ENCODE measurements at places on chromosomes 4 and X. TPM values are rescaled to one million over a fixed set of nuclear protein-coding genes. Genes with fewer than 3 reads are reported as not detected.
A peak's percentile ranks its signal among the peaks of the same experiment; 100 is the strongest.

FRMPD4 gene
- total RNA-seq: not detected

DNA sequence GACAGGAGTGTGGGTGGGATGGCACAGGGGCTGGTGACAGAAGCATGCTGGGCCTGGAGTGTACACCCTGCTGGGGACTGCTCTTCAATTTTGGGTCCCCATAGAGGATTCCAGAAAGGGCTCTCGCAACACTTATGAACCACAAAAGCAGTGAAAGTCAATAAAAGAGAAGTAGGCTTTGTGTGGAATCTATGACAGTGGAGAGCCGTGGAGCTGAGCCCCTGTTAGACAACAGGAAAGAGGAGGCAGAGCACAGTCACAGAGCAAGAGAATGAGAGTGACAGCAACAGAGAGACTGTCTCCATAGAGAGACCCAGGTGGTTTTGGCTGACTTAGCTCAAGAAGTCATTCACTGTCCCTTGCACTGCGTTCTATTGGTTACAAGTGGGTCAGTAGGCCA, 135.1 kb upstream of the ATP6AP2 start:
- no peak for DNase-seq

KLB gene
- not detected for total RNA-seq

DNA sequence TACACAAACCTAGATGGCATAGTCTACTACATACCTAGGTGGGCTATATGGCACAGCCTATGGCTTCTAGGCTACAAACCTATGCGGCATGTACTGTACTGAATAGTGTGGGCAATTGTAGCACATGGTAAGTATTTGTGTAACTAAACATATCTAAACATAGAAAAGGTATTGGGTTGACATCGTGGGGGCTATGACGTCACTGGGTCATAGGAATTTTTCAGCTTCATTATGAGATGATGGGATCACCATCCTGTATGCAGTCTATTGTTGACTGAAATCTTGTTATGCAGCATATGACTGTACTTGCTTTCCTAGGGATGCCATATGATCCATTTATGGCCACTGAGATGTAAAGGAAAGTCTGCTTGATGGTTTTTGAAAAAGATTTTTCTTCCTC, 1.9 kb upstream of the EXOC1L start:
- no peak for DNase-seq

DNA sequence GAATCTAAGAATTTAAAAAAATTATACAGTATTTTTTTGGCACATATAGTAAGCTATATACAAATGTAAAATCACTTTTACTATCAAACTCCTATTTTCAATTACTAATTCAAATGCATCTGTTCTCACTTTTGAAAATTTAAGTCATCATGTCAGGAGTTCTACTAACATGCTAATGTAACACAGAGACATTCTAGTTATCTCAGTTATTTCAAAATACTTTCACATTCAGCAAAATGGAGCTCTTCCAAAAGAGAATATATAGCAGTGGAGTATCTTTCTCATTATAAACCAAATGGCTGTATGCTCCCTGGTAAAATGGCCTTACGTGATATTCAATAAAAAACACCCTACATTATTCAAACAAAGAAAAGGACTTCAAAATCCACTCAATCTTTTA, 42.3 kb downstream of the RFC1 start:
- DNase-seq: no peak

TMEM156 gene
- 16.8 TPM for total RNA-seq

DNA sequence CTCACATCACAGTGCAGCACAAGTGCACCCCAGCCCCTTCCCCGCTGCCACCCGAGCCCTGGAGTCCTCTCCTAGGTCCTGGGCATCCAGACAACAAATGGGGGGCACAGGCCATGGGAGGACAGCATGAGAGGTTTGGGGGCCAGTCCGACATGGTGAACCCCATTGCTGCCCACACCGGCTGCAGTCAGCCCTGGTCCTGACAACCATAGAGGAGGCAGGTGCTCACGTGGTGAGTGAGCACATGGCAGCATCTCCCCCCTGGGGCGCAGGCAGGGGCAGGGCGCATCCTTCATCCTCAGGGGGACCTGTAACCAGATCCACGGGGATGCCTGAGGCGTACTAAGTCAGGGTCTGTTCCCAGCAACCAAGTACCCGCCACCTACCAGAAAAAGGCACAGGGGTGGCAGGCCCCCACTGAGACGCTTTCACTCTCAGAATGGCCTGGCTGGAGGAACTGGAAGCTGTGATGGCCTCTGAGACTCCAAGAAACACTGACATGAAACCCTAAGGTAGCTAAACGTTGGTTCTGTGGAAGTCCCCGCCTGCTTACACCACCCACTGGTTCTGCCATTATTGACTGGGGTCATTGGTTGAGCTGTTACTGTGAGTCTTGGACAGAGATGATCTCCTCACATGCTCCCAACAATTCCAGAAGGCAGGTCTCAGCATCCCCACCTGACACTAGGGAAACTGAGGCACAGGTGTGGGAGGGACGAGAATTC, 6.5 kb downstream of the ZFYVE28 start:
- no peak for DNase-seq

- DNase-seq: no peak
Measured at GRCh38 chrX:67693928-67694327, 150.1 kb downstream of the AR start.

DNA sequence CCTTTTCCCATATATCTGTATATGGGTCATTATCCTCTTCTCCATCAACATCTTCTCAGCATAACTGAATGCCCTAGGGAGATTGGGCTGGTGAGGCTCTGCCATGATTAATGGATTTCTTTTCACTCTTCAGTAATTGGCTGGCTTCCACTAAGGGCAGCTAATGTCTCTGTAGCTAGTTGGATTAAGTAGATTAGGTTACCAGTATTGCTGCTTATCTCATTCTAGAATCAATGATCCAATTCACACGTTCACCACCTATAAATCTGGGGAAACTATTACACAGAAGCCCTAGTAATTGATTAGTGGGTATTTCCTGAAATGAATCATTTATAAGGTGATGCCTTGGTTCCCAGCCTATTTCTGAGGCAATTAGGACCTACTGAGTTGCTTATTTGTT, 94.8 kb downstream of the KDR start:
- DNase-seq: no peak

PDLIM3 gene
- not detected for total RNA-seq

GRCh38 chr4:53702334-53703266, 111.3 kb upstream of the LNX1 start:
- DNase-seq: no peak

DNA sequence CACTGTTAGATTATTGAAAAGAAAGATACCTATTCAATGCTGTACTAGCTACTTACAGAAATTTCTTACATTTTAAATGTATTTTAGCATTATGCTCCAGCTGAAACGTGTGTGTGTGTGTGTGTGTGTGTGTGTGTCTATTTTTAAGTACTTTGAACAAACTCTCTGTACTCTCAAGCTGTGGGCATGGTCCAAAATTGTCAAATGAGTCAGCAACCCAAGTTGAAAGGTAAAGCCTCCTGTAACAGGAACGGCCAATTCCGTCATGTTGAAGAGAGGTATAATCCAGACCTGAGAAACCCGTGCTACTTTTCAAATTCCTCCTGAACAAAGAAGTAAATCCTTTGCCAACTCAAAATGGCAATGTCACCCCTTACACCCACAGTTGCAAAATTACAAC, 20.5 kb downstream of the MAOB start:
- no peak for DNase-seq

DNA sequence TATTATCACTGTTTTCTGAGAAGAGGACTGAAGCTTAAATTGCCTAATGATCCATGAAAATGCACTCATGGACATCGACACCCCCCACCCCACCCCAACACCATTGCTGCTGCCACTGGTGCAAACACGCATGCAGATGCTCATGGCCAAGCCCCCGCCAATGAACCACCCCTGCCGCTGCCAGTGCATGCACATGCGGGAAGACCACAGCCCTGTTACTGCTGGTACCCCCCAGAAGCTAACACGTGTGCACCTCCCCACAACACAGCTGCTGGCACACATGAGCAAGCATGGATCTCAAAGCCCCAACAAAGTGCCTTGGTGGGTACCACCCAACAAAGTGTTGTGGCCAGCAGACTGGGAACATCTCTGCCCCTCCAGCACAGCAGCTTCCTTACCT, 594.1 kb upstream of the FAT1 start:
- no peak for DNase-seq

GRCh38 chr4:169337510-169337909, 66.8 kb upstream of the SH3RF1 start:
- no peak for DNase-seq

PPP1R2C gene
- not detected for total RNA-seq

GRCh38 chr4:16079046-16079445, 4.8 kb downstream of the PROM1 start:
- DNase-seq: no peak

- peak; percentile 53 for DNase-seq
Measured at GRCh38 chr4:108107729-108108382, 60.9 kb downstream of the LEF1 start.

NMU gene
- total RNA-seq: not detected

MUC7 gene
- not detected for total RNA-seq

DNA sequence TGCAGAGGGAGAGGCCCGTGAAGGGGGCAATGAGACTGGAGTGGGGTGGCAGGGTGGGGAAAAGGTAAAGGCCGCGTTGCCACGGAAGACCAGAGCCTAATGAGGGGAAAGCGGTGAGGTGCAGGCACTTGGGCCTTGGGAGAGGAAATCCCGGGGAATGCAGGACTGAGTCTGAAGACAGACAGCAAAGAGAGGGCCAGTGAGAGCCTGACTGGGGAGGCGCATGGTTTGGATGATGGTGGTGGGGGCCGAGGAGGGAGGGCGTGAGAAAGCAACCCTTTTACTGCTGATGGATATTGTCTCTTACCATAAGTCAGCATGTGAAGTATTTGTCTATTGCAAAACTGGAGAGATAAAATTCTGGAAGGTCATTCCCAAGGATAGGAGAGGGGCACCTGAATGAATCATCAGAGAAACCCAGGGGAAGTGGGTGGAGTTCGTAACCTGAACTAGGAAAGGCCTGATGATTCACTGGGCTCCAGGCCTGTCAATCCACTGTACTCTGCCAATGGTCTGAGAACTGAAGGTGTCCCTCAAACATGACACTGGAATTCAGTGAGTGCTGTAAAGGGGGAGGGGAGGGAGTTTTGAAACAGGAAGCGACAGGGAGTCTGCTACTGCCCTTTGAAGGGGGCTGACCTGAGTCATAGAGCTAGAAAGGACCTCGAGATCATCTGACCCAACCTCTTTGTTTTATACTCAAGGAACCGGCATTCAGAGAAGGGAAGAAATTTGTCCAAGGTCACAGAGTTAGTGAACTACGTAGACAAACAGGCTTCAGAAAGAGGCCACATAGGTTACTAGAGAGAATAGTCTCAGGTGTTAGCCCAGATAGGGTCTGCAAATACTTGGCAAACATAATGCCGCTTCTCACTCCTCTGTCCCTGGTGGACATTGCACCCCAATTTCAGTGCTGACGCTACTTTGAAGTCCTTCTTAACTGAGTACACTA, 52.2 kb downstream of the NALF2 start:
- DNase-seq: no peak

KLHL4 gene
- total RNA-seq: not detected

MAGEE2 gene
- total RNA-seq: not detected

PPARGC1A gene
- total RNA-seq: not detected

- DNase-seq: no peak
Measured at GRCh38 chr4:14299166-14299565, 671.6 kb upstream of the BOD1L1 start.

LUZP4 gene
- total RNA-seq: not detected

- no peak for DNase-seq
Measured at GRCh38 chr4:24468071-24468470, 116.3 kb downstream of the DHX15 start.

DCAF4L1 gene
- total RNA-seq: 0.42 TPM

DNA sequence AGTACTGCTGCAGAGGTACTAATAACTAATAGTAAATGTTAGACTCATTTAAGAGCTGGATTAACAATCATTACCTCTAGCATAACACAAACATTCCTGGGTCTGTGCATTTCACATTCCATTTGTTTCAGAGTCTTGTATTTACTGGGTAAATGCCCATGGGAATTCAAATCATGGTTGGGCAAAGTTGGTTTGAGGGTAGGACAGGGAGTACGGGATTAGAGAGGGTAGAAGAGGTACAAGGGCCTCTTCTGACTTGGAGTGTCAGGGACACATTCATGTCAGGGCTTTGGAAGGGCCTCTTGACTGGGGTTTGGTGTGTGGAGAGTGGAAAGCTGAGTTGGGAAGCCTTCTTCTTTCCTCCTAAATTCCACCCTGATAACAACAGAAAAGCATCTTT, 65.9 kb downstream of the WWC2 start:
- no peak for DNase-seq

DNA sequence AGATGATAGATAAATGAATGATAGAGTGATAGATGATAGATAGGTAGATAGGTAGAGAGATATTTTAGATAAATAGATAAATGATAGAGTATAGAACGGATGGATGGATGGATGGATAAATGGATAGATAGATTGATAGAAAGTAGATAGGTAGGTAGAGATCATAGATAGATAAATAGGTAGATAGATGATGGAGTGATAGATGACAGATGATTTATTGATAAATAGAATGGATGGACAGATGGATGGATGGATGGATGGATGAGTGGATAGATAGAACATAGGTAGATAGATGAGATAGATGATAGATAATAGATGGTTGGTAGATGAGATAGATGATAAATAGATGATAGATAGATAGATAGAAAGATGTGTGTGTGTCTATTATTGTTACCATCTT, 49.5 kb downstream of the ARSD start:
- no peak for DNase-seq

DNA sequence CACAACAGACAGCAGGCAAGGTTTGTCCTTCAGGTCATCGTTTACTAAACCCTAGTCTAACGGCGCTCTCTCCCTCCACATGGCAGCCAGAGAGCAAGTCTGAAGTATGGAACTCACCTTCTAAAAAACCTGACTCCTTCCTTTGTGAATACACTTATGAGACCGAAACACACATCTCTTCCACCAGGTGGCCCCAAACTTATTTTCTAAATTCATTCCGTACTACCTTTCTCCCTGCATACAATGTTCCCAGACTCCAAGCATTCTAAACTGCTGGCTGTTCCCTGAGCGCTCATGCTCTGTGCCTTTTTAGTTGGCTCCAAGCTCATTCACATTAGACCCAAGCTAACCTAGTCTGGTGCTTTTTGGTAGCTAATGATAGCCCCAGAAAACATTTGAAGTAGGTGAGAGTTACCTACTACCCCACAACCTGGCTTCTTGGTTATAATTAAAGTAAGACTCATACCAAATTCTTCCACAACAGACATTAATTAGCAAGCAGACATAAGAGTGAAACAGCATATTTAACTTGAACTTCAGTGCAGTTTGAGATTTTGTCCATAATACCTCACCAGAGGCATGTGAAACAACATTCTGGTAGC, 67.6 kb upstream of the DCLK2 start:
- no peak for DNase-seq

TBX22 gene
- not detected for total RNA-seq

RPS6KA3 gene
- 139 TPM for total RNA-seq

GRCh38 chrX:126557151-126557550, 4.5 kb upstream of the DCAF12L1 start:
- no peak for DNase-seq

DNA sequence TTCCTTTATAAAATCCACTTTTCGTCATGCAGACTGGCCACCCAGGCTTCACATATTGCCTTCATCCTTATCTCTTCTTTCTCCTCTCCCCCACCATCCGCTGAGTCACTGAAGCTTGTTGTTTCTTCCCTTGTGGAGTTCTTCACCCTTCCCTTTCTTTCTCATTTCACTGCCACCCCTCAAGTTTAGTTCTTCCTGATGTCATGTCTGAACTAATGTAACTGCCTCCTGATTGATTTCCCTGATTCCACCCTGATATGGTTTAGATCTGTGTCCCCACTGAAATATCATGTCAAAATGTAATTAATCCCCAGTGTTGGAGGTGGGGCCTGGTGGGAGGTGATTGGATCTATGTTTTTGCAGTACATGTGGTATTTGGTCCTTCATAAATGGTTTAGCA, 151.4 kb downstream of the CPEB2 start:
- DNase-seq: no peak

PDGFRA gene
- not detected for total RNA-seq

Data from CD4-positive, alpha-beta memory T cell (primary cell).